ENCODE measurements at places on chromosomes 2 and 18.
A peak's percentile ranks its signal among the peaks of the same experiment; 100 is the strongest.

GRCh38 chr2:63791387-63791786 is 50.3 kb upstream of the UGP2 start:
- no peak for DNase-seq
- no peaks in the 10 kb centered on the region for H3K4me1 ChIP-seq
- H3K4me3 ChIP-seq, result no peak overlapping the region
- H3K36me3 ChIP-seq, result no peaks in the 10 kb centered on the region

DNA sequence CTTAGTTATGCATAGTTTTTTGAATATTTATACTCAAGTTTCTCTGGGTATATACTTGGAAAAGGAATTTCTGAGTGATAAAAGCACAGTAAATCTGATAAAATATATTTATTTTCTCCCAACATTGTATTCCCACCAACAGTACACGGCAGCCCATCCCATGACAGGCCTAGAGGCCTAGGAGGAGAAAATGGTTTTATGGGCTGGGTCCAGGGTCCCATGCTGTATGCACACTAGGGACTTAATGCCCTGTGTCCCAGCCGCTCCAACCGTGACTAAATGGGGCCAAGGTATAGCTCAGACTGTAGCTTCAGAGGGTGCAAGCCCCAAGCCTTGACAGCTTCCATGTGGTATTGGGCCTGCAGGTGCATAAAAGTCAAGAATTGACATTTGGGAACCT is 1007.7 kb downstream of the DSC3 start:
- H3K36me3 ChIP-seq, result no peaks in the 10 kb centered on the region
- no peak overlapping the region for H3K4me3 ChIP-seq
- H3K27me3 ChIP-seq, result no peaks in the 10 kb centered on the region
- no peaks in the 10 kb centered on the region for H3K4me1 ChIP-seq
- H3K27ac ChIP-seq, result no peak overlapping the region
- no peak for DNase-seq

GRCh38 chr18:51666763-51667191 is 469.3 kb upstream of the MEX3C start:
- no peak for DNase-seq
- no peaks in the 10 kb centered on the region for H3K36me3 ChIP-seq

DNA sequence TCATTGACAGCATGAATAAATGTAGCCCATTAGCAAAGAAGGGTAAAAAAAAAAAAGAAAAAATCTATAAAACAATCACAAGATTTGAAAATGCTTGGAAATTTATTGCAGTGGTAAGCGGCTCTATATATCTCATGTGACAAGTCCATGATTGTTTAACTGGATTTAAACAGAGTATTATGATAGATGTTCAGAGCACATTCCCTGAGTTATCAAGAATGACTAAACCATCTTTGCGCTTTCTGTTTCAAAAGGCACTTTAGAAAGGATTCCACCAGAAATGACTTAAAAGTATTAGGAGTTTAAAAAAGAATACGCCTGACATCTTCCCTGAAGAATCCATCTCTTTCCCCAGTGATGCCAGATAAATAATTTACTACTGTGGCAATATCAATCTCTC is 409.5 kb upstream of the UBE2E3 start:
- no peak for DNase-seq
- H3K4me1 ChIP-seq, result no peaks in the 10 kb centered on the region
- no peak overlapping the region for H3K27ac ChIP-seq
- H3K4me3 ChIP-seq, result no peak overlapping the region
- no peaks in the 10 kb centered on the region for H3K36me3 ChIP-seq
- H3K27me3 ChIP-seq, result no peaks in the 10 kb centered on the region

- no peak overlapping the region for H3K4me3 ChIP-seq
- H3K27ac ChIP-seq, result no peak overlapping the region
- no peaks in the 10 kb centered on the region for H3K36me3 ChIP-seq
- H3K27me3 ChIP-seq, result no peaks in the 10 kb centered on the region
- no peaks in the 10 kb centered on the region for H3K4me1 ChIP-seq
- no peak for DNase-seq
These were observed 339.5 kb downstream of the TXNL1 start for GRCh38 chr18:56298935-56299334.

DNA sequence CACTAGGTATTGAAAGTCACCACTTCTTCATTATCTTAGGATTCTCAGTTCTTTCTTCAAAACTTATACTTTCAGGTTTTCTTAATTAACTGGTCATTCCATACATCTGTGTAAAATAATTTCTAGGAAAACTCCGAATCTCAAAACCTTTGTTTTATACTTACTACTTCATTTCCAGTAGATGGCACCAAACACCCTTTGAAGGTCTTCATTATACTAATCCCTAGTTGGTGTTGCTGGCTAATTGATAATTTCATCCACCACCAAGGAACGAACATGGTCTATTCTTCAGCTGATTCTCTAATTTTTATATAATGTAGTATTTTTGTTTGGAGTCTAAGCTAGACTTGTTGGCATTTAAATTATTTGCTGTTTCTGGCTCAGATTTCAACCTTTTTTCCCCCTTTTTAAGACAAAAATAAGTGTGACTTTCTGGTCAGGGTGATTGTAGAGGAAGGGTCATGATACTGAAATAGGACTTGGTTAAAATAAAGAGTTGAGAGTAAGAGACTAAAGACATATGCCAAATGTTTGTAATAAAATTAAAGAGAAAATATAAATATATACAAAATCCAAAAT is 2.8 kb upstream of the MXD1 start:
- no peaks in the 10 kb centered on the region for H3K27me3 ChIP-seq
- peaks cover 10% of the 10 kb centered on the region for H3K36me3 ChIP-seq
- H3K27ac ChIP-seq, result peak overlapping the region; percentile 26
- H3K4me3 ChIP-seq, result no peak overlapping the region
- DNase-seq, result no peak

GRCh38 chr2:10245661-10246060 is 57.0 kb upstream of the HPCAL1 start:
- no peak overlapping the region for H3K27ac ChIP-seq
- H3K4me1 ChIP-seq, result no peaks in the 10 kb centered on the region
- no peaks in the 10 kb centered on the region for H3K27me3 ChIP-seq
- DNase-seq, result no peak

GRCh38 chr2:119710281-119710680 is 31.3 kb downstream of the TMEM177 start:
- H3K4me1 ChIP-seq, result no peaks in the 10 kb centered on the region
- no peak overlapping the region for H3K4me3 ChIP-seq
- DNase-seq, result no peak
- H3K27me3 ChIP-seq, result no peaks in the 10 kb centered on the region
- no peak overlapping the region for H3K27ac ChIP-seq
- H3K36me3 ChIP-seq, result no peaks in the 10 kb centered on the region

- H3K27ac ChIP-seq, result no peak overlapping the region
- DNase-seq, result no peak
- no peaks in the 10 kb centered on the region for H3K4me1 ChIP-seq
These were observed 11.6 kb downstream of the GPD2 start for GRCh38 chr2:156447761-156448160.

GRCh38 chr18:987325-988186 is 82.9 kb downstream of the ADCYAP1 start:
- no peak overlapping the region for H3K27ac ChIP-seq
- H3K4me3 ChIP-seq, result no peak overlapping the region
- H3K36me3 ChIP-seq, result no peaks in the 10 kb centered on the region
- no peaks in the 10 kb centered on the region for H3K4me1 ChIP-seq
- no peaks in the 10 kb centered on the region for H3K27me3 ChIP-seq

GRCh38 chr2:191748528-191749180 is 70.7 kb downstream of the NABP1 start:
- no peaks in the 10 kb centered on the region for H3K36me3 ChIP-seq
- no peaks in the 10 kb centered on the region for H3K4me1 ChIP-seq
- DNase-seq, result no peak
- H3K27ac ChIP-seq, result no peak overlapping the region

DNA sequence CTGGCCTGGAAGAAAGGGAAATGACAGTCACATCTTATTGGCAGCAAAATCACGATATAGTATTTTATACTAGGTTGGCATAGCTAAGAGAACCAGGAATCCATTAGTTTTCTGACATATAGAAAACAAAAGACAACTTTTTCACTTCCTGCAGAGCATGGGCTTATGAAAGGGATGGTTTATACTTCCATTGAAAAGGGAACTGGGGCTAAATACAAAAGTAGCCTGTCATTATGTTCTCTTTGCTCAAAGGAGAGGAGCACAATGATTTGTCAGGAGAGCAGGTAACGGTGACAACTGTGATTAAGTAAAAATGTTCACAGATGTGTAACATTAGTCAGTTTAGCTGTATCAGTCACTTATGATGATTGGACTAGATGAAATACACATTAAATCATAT is 46.4 kb downstream of the SLC25A12 start:
- DNase-seq, result no peak
- H3K27ac ChIP-seq, result no peak overlapping the region
- H3K27me3 ChIP-seq, result no peaks in the 10 kb centered on the region
- H3K4me1 ChIP-seq, result no peaks in the 10 kb centered on the region
- no peak overlapping the region for H3K4me3 ChIP-seq

- H3K27ac ChIP-seq, result no peak overlapping the region
- peaks cover 1% of the 10 kb centered on the region for H3K4me1 ChIP-seq
- H3K4me3 ChIP-seq, result no peak overlapping the region
- no peaks in the 10 kb centered on the region for H3K27me3 ChIP-seq
- H3K36me3 ChIP-seq, result no peaks in the 10 kb centered on the region
- no peak for DNase-seq
These were observed 112.2 kb upstream of the NCKAP5 start for GRCh38 chr2:133680343-133681049.

DNA sequence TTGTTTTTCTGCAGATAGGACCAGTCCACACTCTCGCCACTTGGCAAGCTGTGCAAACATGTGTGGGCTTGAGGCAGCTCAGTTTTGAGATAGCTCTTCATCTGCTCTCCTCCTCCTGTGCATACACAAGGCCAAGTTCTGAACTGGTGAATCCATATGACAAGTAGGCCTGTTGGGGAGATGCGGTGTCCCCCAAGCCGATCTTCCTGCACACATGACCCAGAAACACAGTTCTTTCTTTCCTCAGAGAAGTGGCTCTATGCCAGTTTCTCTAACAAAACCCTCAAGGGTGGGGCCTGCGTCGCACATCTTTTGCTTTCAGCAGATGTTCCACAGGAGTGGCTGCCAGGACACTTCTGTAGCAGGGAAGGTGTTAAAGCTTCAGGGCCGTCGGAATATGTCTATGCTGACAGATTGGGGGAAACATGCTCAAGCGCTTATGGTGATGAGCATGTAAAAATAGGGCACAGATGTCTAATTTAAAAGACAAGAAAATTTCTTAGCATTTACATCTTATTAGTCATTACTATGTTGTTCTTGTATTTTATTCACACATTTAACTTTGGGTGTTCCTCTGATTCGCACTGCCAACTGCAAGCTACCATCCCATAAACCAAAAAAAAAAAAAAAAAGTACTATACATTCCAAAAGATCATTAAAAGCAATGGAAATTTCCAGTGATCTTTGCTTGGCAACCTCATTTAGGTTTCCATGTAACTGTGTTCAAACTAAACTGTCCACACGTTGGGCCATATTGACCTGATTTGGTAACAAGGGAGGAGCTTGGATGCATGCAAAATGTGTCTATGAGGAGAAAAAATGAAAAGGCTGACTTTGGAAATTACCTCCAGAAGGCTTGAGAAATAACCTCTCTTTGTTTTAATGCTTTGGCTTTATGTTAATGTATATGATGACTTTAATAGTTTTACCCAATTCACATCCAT is 1055.5 kb upstream of the KLHL29 start:
- no peaks in the 10 kb centered on the region for H3K36me3 ChIP-seq
- H3K4me3 ChIP-seq, result no peak overlapping the region
- no peak overlapping the region for H3K27ac ChIP-seq
- DNase-seq, result no peak
- H3K27me3 ChIP-seq, result no peaks in the 10 kb centered on the region

DNA sequence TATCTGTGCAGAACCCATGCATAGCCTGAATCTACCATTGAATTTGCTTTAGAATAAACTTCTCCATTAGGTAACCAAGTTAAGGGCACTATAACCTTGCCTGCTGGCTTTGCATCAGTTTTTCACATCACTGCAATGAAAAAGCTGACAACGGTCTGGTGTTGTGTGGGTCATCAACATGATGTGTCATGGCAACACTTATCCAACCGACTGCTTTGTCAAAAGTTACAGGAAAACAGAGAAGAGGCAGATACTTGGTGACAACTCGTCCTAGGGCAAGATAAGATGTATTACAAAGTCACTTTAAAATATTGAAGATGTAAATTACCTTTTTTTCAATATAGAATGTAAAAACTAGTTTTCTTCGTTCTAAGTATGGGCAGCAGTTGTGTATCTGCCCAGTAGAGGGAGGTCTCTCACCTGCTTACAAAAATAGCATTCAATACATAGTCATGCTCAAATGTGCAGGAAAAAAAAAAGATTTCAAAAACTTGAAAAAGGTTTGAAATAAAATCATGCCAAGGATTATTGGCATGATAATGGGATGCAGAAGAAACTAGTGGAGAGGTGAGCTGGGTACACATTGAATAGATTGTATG is 96.3 kb downstream of the EVA1A start:
- no peak overlapping the region for H3K4me3 ChIP-seq
- no peaks in the 10 kb centered on the region for H3K4me1 ChIP-seq
- no peaks in the 10 kb centered on the region for H3K27me3 ChIP-seq
- DNase-seq, result no peak

DNA sequence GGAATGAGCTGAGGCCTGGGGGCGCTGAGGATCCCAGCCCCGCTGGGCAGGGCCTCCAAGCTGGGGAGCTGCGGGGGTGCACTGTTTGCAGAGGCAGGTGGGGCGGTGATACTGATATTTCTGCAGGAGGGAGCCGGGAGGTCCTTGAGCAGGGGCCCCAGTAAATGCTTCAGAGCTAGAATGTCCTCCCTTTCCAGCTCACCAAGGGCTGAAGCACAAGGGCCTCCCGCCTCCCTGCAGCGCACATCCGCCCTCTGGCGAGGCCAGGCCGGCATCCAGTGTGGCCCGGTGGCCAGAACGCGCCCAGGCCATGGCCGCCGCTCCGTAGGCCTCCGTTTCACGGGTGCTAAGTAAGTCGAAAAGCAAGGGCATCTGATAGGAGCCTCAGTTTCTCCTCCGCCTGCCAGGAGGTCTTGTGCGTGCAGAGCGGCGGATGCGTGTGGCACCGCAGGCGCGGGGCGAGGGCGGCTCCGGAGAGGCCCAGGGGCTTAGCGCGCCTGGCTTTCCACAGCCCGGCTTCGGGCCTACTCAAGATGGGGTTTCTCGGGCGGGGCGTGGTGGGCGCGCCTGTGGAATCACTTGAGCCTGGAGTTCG is 29.5 kb upstream of the CHMP1B start:
- H3K36me3 ChIP-seq, result no peaks in the 10 kb centered on the region
- no peak for DNase-seq
- H3K4me1 ChIP-seq, result no peaks in the 10 kb centered on the region
- no peak overlapping the region for H3K4me3 ChIP-seq
- H3K27ac ChIP-seq, result no peak overlapping the region

- H3K4me1 ChIP-seq, result no peaks in the 10 kb centered on the region
- no peaks in the 10 kb centered on the region for H3K36me3 ChIP-seq
- H3K27me3 ChIP-seq, result no peaks in the 10 kb centered on the region
- no peak overlapping the region for H3K4me3 ChIP-seq
These were observed 416.8 kb downstream of the CMPK2 start for GRCh38 chr2:6448893-6449292.

Measured in liver (tissue), 10 donors.